GM13977 (cell line): ENCODE measurements at places on chromosomes 1 and 21.

- no peak for DNase-seq
Observed at GRCh38 chr21:45388011-45388521, 16.9 kb upstream of the COL18A1 start.

GRCh38 chr1:184605941-184606340 is 148.7 kb downstream of the EDEM3 start:
- no peak for DNase-seq

DNA sequence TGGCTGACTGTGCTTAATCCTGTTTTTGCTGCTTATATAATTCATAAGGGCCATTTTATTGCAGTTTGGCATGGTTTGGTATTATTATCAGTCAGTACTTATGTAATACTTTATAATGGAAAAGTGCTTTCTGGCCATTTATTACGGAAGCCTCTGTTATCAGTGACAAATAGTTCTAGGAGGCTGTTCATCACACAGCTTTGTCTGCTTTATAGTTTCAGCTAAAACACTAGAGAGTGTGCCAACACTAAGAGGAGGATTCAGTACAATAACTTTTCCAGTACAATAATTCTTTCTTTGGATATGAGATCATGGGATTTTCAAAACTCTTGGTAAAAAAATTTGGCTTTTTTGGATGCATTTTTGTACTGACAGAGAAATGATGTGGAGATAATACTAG is 102.9 kb upstream of the PTGFR start:
- no peak for DNase-seq

- DNase-seq: peak; percentile 42
Observed at GRCh38 chr21:8989261-8989711, 1532.1 kb upstream of the TPTE start.

- no peak for DNase-seq
Observed at GRCh38 chr1:87787551-87787950, 458.9 kb downstream of the LMO4 start.

GRCh38 chr1:197782722-197783360 is 7.6 kb upstream of the DENND1B start:
- DNase-seq: no peak
